ENCODE measurements at places on chromosomes 3 and 15.

DNA sequence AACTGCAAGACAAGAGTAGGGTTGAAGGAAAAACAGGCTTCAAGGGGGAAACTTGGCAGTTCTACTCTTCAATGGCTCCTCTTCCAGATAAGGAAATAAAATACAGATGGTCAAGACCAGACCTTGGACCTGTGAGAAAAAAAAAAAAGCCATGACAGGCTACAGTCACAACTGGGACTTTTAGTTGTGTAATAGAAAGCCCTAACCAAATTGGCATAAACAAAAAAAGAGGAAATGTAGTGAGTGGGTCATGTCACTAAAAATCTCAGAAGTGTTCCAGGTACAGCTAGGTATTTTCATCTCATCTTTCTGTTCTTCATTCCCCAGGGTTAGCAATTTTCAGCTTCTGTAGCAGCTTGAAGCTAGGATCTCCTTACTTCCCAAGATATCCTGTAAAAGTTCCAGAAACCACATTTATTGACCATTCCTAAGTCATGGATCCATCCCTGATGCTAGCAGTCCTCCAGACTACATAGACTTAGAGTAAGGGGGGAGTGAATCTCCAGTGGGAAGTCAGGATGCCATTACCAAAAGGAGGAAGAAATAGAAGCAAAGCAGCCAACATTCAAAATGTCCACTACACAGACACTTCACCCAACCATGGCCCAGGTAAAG, 61.0 kb upstream of the CSTA start:
- DNase-seq: no peak

DNA sequence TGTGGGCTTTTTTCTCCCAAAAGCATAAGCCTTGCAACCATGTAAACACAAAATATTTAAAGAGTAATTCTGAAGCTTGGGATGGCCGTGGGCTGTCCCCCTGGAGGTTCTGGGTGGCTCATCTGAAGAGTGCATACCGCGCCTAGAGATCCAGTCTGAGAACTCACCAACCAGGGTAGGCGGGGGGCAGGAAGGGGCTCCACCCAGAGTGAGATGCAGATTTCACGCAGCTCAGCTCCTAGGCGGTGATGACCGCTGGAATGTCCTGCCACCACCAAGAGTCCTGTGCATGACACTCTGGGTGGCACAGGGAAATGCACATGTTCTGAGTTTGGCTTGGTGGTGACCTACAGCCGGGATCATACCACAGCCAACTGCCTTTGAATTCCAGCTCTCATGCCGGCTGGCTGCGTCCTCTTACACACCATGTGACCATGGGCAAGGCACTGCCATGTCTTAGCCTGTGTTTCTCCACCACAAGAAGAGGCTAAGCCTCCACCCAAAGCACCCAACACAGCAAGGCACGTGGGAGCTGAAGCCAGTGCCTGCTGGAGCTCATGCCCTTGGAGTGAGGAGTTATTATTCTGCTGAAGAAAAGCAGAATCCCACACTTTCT, 125.1 kb upstream of the IQSEC1 start:
- no peak for DNase-seq

DNA sequence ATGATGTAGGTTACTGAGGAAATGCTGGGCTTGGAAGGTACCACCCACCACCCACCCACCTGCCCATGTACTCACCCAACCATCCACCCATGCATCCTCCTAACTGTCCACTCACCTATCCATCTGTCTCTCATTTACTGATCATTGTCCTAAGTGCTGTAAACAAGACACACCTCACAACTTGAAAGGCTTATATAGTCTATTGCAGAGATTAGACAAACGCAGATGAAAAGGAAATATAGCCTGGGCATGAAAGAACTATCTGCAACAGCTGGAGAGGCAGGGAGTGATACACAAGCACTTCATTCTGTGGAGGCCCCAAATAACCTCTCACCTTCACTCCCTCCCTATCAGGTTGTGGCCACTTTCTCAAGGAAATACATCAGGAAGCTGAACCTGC, 54.0 kb downstream of the DAPK2 start:
- DNase-seq: no peak

GRCh38 chr3:63244486-63244885, 33.6 kb upstream of the SYNPR start:
- DNase-seq: no peak

DNA sequence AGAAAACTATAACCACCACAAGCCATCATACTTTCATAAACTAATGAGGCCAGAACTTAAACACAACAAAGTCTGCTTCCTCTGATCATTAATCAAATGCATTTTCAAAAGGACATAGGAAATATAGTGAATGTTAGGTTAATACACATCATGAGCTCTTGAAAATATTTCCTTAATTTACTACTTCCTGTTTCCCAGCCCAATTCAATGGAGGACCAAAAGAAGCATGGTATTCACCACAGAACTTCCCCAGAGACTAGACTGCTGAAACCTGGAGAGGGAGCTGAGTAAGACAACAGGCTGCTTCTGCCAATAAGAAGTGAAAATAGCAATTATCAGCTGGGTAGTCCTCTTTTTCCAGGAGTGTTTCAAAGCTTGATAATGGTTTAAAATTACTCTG, 250.3 kb downstream of the ULK4 start:
- DNase-seq: no peak

- peak; percentile 22 for DNase-seq
Measured at GRCh38 chr3:23949784-23950183, 4.7 kb downstream of the NR1D2 start.

- DNase-seq: no peak
Measured at GRCh38 chr15:31161951-31162350, 60.4 kb upstream of the TRPM1 start.

DNA sequence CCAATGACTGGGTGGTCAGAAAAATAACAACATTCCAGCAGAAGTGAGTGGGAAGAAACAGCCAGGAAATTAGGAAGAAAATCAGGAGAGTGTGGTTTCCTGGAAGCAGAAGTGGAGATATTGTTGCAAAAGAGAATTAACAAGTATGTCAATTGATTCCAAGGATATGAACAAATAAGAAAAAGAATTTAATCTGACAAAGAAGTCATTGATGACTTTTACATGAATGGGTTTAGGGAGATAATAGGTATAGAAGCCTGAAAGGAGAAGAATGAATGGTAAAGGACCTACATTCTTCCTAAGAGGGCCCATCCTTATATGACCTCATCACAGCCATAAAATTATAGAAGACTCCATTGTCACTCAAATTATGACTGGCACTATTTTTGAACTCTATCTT, 1440.1 kb downstream of the OTOL1 start:
- no peak for DNase-seq

GRCh38 chr3:16286161-16286560, 21.1 kb downstream of the OXNAD1 start:
- DNase-seq: peak; percentile 43

GRCh38 chr3:123405936-123406510, 42.9 kb downstream of the ADCY5 start:
- no peak for DNase-seq

DNA sequence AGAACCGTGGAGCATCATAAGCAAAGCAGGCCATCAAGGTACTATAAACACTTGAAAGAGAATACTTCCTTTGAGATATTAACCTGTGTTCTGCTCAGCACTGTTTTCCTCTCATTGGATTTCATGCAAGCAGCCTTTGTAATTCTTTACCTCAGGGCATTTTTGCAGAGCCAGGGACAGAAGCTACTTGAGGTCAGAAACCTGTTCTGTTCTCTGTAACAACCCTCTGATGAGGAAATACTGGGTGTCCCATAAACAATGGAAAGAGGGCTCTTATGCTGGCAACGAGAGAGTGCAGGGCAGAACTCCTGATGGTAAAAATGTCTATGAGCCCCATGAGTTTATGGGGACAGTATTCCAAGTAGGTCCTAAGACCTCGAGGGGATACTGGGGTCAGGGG, 66.0 kb downstream of the DCLK3 start:
- DNase-seq: no peak
